ENCODE measurements at places on chromosomes 2 and 18.

- H3K4me3 ChIP-seq, result no peak overlapping the region
- H3K27me3 ChIP-seq, result no peaks in the 10 kb centered on the region
- H3K36me3 ChIP-seq, result no peaks in the 10 kb centered on the region
- DNase-seq, result no peak
- no peak overlapping the region for H3K27ac ChIP-seq
These were observed 179.2 kb downstream of the ACKR3 start for GRCh38 chr2:236748801-236749200.

DNA sequence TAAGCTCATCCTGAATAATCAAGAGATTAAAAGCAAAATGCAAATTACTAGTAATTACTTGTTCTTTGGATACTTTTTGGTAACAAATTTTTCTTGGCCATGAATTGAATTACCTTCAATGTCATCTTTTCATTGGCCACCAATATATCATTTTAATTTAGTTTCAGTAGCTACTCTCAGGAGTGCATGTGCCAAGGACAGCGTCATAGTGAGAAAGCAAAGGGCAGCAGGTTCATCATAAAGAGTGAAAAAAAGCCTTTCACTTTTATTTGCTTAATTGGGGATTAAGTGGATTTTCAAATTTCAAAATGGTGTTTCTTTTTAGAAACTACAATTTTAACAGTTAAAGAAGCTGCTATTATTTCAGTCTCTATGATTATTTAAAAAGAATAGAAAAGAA, 815.2 kb downstream of the NR4A2 start:
- no peak overlapping the region for H3K27ac ChIP-seq
- H3K4me1 ChIP-seq, result no peaks in the 10 kb centered on the region
- no peaks in the 10 kb centered on the region for H3K27me3 ChIP-seq

- no peaks in the 10 kb centered on the region for H3K4me1 ChIP-seq
- no peak overlapping the region for H3K4me3 ChIP-seq
- no peaks in the 10 kb centered on the region for H3K36me3 ChIP-seq
- H3K27me3 ChIP-seq, result no peaks in the 10 kb centered on the region
- DNase-seq, result no peak
- no peak overlapping the region for H3K27ac ChIP-seq
These were observed 29.4 kb upstream of the EIF2AK3 start for GRCh38 chr2:88656690-88657089.

DNA sequence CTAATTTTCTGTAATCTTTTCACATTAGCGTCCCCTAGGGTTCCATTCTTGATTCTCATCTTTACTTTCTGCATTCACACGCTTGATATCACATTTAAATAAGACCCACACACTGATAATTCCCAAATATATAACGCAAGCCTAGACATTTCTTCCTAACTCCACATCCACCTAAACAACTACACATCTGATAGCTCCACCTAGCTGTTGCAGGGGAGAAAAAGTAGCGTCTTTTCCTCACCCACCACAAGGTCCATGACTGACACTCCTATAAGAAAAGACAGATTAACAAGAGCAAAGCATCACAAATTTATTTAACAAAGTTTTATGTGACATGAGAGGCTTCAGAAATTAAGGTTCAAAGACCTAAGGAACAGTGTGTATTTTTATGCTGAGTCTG, 862.2 kb upstream of the DDX18 start:
- H3K4me3 ChIP-seq, result no peak overlapping the region
- no peak for DNase-seq
- H3K27ac ChIP-seq, result no peak overlapping the region
- H3K4me1 ChIP-seq, result no peaks in the 10 kb centered on the region
- H3K27me3 ChIP-seq, result no peaks in the 10 kb centered on the region

DNA sequence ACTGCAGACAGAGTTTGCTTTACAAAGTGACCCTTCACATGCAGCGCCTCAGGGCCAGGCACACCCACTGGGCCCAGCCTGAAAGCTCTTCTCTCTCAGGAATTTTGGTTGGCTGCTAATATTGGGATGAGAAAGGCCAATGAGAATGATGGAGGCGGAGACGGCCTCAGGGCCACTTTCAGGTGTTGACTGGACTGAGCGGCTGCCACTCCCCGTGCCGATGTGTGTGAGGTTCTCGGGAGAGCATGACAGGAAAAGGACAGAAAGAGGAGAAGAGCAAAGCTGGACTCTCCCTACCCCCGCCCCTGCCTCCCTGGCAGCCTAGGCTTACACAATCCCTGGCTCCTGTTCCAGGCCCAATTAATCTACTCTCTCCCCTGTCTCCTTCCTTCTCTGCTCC, 155.7 kb downstream of the CELF4 start:
- no peaks in the 10 kb centered on the region for H3K4me1 ChIP-seq
- no peak overlapping the region for H3K27ac ChIP-seq
- H3K27me3 ChIP-seq, result no peaks in the 10 kb centered on the region
- H3K36me3 ChIP-seq, result no peaks in the 10 kb centered on the region

DNA sequence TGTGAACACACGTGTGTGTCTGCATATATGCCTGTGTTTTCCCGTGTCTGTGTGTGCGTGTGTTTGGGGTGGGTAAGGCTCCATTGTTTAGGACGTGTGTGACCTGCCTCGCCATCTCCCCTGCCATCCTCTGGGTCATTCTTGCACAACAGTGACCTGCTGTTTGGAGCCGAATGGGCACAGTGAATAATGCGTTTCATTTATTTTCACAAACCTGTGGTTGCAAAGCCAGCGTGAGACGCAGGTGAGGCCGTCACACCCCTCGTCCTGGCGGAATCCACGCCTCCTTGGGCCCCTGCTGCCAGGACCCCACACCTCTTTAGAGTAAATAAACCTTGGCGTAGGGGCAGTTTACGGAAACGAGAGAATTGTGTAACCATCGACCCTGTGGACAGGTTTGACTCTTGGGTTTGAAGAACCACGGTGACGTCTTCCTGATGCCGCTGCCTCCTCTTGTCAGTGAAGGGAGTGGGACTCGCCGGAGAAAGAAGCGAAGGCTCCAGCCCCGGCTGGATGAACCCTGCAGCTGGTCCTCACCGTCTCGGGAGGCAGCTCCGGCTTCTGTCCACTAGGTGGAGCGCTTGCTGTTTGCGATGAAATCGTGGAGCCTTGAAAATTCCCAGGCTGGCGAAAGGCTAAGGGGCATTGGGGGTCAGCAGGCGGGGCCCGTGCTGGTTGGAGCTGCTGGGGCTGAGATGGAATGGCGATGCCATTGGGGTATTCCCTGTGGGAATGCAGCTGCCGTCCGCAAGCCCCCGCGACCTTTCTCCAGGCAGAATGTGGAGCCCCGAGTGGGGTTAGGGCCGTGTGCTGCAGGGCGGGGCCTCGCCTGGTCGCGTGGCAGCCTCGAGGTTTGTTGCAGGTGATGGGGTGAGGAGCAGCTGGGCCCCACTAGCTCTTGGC, 81.1 kb downstream of the RTP5 start:
- no peaks in the 10 kb centered on the region for H3K4me1 ChIP-seq
- H3K4me3 ChIP-seq, result no peak overlapping the region
- H3K36me3 ChIP-seq, result no peaks in the 10 kb centered on the region
- no peak overlapping the region for H3K27ac ChIP-seq
- no peaks in the 10 kb centered on the region for H3K27me3 ChIP-seq

DNA sequence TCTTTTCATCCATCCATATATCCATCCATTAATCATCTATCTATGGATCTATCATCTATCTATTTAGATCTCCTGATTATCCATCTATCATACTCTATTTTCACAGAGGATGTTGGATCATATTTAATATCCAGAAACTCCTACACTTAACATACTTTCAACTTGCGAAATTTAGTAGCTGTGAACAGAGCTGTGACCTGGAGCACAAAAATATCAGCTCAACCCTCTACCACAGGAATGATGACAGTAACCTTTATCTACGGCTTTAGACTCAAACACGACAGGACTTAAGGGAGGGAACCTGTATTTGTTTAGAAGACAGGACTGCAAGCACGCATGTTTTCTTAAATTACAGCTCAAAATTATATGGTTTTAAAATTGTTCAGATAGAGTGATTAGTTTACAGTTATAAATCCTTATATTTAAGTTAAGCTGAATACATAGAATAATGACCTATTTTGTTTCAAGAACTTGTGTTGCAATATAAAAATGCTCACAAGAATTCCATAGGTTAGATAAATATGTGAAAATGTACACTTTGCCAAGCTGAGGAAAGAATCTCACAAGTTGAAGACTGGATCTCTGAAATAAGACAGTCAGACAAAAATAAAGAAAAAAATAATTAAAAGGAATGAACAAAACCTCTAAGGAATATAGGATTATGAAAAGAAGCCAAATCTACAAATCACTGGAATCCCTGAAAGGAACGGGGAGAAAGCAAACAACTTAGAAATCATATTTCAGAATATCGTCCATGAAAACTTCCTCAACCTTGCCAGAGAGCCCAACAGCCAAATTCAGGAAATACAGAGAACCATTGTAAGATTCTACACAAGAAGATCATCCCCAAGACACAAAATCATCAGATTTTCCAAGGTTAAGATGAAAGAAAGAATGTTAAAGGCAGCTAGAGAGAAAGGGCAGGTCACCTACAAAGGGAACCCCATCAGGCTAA, 142.0 kb downstream of the COL6A3 start:
- H3K27me3 ChIP-seq, result peaks cover 3% of the 10 kb centered on the region
- no peak overlapping the region for H3K27ac ChIP-seq
- DNase-seq, result no peak
- H3K4me1 ChIP-seq, result no peaks in the 10 kb centered on the region
- no peaks in the 10 kb centered on the region for H3K36me3 ChIP-seq
- no peak overlapping the region for H3K4me3 ChIP-seq

DNA sequence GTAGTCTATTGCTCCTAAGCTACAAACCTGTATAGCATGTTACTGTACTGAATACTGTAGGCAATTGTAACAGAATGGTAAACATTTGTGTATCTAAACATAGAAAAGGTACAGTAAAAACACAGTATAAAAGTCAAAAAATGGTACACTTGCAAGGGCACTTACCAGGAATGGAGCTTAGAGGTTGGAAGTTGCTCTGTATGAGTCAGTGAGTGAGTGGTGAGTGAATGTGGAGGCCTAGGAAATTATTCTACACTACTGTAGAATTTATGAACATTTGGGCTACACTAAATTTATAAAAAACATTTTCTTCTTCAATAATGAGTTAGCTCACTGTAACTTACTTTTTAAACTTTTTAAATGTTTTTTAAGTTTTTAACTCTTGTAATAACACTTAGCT, 19.0 kb downstream of the NABP1 start:
- H3K36me3 ChIP-seq, result no peaks in the 10 kb centered on the region
- no peak overlapping the region for H3K4me3 ChIP-seq
- H3K27ac ChIP-seq, result no peak overlapping the region
- no peaks in the 10 kb centered on the region for H3K27me3 ChIP-seq
- H3K4me1 ChIP-seq, result no peaks in the 10 kb centered on the region

- H3K4me1 ChIP-seq, result no peaks in the 10 kb centered on the region
- DNase-seq, result no peak
- H3K27me3 ChIP-seq, result no peaks in the 10 kb centered on the region
- H3K36me3 ChIP-seq, result no peaks in the 10 kb centered on the region
These were observed 894.9 kb upstream of the CDH2 start for GRCh38 chr18:29071869-29072268.

GRCh38 chr18:76273956-76274355, 221.1 kb downstream of the ZNF516 start:
- H3K27me3 ChIP-seq, result no peaks in the 10 kb centered on the region
- H3K4me1 ChIP-seq, result no peaks in the 10 kb centered on the region
- no peak overlapping the region for H3K4me3 ChIP-seq

Measured in CD8-positive, alpha-beta memory T cell (primary cell).